ENCODE measurements at places on chromosomes 6 and 20. TPM values are rescaled to one million over a fixed set of nuclear protein-coding genes. Genes with fewer than 3 reads are reported as not detected.
A peak's percentile ranks its signal among the peaks of the same experiment; 100 is the strongest.

Gene TFAP2A
- 2.1 TPM for total RNA-seq

Gene PRL
- total RNA-seq: not detected

Gene TCF15
- total RNA-seq: not detected

Gene MICB
- total RNA-seq: 4.1 TPM

Gene HTR1E
- total RNA-seq: not detected

Gene BPI
- total RNA-seq: not detected

Gene ZBTB12
- 3.7 TPM for total RNA-seq

Gene TNNC2
- not detected for total RNA-seq

Gene STMN3
- 29.2 TPM for total RNA-seq

Gene SEMG1
- total RNA-seq: not detected

Gene TRERF1
- total RNA-seq: 8.6 TPM

Gene XRN2
- 68.2 TPM for total RNA-seq

Gene CLDN20
- total RNA-seq: not detected

Gene TBP
- total RNA-seq: 14.2 TPM

Gene DCDC2
- total RNA-seq: 3.2 TPM

Gene TTK
- total RNA-seq: 3.3 TPM

Gene CCN2
- 1,253 TPM for total RNA-seq

GRCh38 chr6:68876792-68877493 is 241.9 kb downstream of the ADGRB3 start:
- no peak overlapping the region for H3K4me3 ChIP-seq
- no peaks in the 10 kb centered on the region for H3K4me1 ChIP-seq
- H3K27ac ChIP-seq: no peak overlapping the region
- no peaks in the 10 kb centered on the region for H3K27me3 ChIP-seq

DNA sequence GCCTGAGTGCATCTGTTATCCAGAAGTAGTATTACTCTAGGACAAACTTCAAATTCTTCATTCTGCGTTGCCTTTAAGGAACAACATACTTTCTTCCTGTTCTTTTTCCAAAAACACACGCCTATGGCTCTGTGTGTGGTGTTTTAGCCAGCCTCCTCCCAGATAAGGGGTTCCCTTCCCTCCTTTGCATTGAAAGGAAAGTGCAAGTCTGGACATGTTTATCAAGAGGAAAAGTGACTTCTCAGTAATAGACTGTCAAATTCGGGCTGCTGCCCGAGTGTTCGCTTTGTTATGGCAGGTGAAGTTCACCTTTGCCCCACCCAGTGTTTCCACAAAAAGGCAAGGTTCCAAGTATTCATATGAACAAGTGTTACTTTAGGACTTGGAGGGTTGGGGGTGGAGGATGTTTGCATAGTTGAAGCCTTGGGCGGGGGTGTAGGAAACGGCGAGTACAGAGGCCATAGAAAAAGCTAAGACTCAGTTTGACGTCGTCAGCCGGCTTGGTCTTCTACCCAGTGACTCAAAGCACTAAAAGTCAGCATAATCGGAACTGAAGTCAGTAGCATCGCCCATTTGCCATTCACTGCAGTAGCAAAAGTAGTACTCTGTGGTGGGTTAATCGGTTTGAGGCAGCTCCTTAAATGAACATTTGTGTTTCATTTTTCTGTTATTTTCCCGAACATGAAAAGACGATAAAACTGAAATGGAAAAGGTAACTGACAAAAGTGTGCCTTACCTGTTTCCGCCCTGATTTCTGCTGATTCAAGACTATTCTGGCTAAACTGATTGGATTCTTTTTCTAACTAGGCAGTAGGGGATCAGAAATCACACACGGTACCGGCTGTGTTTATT is 12.5 kb downstream of the PRDM1 start:
- peak overlapping the region; percentile 64 for H3K27ac ChIP-seq
- DNase-seq: peak; percentile 72
- peaks cover 18% of the 10 kb centered on the region for H3K4me1 ChIP-seq
- peak overlapping the region; percentile 51 for H3K4me3 ChIP-seq
- H3K36me3 ChIP-seq: peaks cover 5% of the 10 kb centered on the region
- H3K27me3 ChIP-seq: no peaks in the 10 kb centered on the region

DNA sequence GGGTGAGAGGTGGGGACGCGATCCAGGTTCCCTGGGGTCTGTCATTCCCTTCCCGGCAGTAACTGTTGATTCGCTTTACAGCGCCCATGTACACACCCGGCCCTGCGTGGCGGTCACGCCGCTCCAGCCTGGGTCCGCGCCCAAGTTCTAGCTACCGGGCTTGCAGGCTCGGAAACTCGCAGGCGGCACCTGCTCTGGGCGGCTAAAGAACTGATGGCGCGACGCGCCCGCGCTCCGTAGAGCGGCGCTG is 1.4 kb upstream of the POU3F2 start:
- peak overlapping the region; percentile 70 for H3K27ac ChIP-seq
- peak overlapping the region; percentile 64 for H3K4me3 ChIP-seq
- no peaks in the 10 kb centered on the region for H3K36me3 ChIP-seq
- peaks cover 30% of the 10 kb centered on the region for H3K4me1 ChIP-seq
- peaks cover 68% of the 10 kb centered on the region for H3K27me3 ChIP-seq

DNA sequence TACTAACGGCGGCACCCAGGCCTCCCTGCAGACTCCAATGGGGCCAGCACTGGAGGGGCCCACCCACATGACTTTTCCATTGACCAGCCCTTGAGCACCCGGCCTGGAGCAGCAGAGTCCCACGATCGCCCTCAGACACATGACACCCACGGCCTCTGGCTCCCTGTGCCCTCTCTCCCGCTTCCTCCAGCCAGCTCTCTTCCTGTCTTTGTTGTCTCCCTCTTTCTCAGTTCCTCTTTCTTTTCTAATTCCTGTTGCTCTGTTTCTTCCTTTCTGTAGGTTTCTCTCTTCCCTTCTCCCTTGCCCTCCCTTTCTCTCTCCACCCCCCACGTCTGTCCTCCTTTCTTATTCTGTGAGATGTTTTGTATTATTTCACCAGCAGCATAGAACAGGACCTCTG is 26.1 kb upstream of the FANCE start:
- H3K4me1 ChIP-seq: peaks cover 47% of the 10 kb centered on the region
- H3K4me3 ChIP-seq: no peak overlapping the region
- H3K27ac ChIP-seq: peak overlapping the region; percentile 83

DNA sequence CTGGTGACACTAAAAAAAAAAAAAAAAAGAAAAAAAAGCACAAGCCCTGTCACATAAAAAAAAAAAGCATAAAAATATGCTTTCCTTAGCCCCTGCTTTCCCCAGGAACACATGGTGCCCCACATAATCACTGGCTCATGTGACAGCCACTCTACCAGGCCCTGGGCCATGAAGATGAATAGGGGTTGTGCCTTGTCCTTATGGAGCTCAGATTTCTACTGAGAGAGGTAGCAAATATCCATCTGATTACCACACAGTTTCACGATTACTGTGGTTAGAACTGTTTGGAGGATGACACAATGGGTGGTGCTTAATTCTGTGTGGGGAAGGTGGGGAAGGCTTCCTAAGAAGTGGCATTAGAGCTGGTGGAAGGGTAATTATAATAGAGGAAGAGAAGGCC is 9.3 kb downstream of the RAET1E start:
- no peak overlapping the region for H3K4me3 ChIP-seq
- H3K27me3 ChIP-seq: no peaks in the 10 kb centered on the region
- peak; percentile 32 for DNase-seq
- H3K27ac ChIP-seq: no peak overlapping the region

DNA sequence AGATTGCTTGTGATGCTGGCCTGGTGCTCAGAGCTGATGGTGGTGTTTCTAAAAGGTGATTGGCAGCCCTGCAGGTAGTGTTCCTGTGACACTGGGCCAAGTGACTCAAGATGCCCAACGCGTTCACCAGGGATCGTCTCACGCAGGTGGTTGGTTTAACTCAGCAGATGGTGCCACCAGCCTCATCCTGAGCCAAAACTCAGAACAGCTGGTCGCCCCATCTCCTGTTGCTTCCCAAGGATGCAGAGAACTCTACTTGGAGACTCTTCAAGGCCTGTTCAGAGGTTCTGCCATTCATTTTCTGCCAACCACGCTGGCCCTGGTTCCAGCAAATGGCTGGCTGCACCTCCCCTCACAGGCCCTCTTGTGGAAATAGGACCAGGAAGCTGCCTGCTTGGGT is 394.4 kb downstream of the CDH26 start:
- H3K4me3 ChIP-seq: no peak overlapping the region
- no peak for DNase-seq
- no peaks in the 10 kb centered on the region for H3K27me3 ChIP-seq
- H3K36me3 ChIP-seq: no peaks in the 10 kb centered on the region
- no peaks in the 10 kb centered on the region for H3K4me1 ChIP-seq

GRCh38 chr6:144219056-144219685 is 66.0 kb upstream of the UTRN start:
- H3K27ac ChIP-seq: no peak overlapping the region
- no peak overlapping the region for H3K4me3 ChIP-seq
- H3K36me3 ChIP-seq: no peaks in the 10 kb centered on the region
- no peaks in the 10 kb centered on the region for H3K27me3 ChIP-seq
- H3K4me1 ChIP-seq: peaks cover 5% of the 10 kb centered on the region

GRCh38 chr6:79238919-79239318 is 4.4 kb upstream of the HMGN3 start:
- no peak overlapping the region for H3K27ac ChIP-seq
- H3K4me3 ChIP-seq: no peak overlapping the region
- no peaks in the 10 kb centered on the region for H3K4me1 ChIP-seq
- DNase-seq: no peak
- H3K36me3 ChIP-seq: no peaks in the 10 kb centered on the region
- no peaks in the 10 kb centered on the region for H3K27me3 ChIP-seq

GRCh38 chr6:116370760-116371119 is at the start of gene DSE:
DSE (plus strand) TSS chr6:116370947; CDS start chr6:116399251, 28,304 bp downstream.
- H3K4me1 ChIP-seq: peaks cover 5% of the 10 kb centered on the region
- H3K27me3 ChIP-seq: no peaks in the 10 kb centered on the region
- H3K36me3 ChIP-seq: no peaks in the 10 kb centered on the region
- H3K27ac ChIP-seq: peak within 1 kb of the TSS; percentile 95
- DNase-seq: peak; percentile 78

- H3K4me3 ChIP-seq: no peak overlapping the region
- no peaks in the 10 kb centered on the region for H3K36me3 ChIP-seq
- H3K27me3 ChIP-seq: no peaks in the 10 kb centered on the region
- H3K4me1 ChIP-seq: peaks cover 3% of the 10 kb centered on the region
- H3K27ac ChIP-seq: no peak overlapping the region
These were observed 44.0 kb downstream of the EFCAB8 start for GRCh38 chr20:32902456-32903420.

- no peaks in the 10 kb centered on the region for H3K27me3 ChIP-seq
- DNase-seq: no peak
- no peak overlapping the region for H3K27ac ChIP-seq
- H3K4me3 ChIP-seq: no peak overlapping the region
- H3K4me1 ChIP-seq: no peaks in the 10 kb centered on the region
These were observed 163.7 kb downstream of the DLL1 start for GRCh38 chr6:170127151-170127550.

- H3K27me3 ChIP-seq: no peaks in the 10 kb centered on the region
- H3K4me1 ChIP-seq: no peaks in the 10 kb centered on the region
- H3K36me3 ChIP-seq: no peaks in the 10 kb centered on the region
- no peak overlapping the region for H3K4me3 ChIP-seq
- DNase-seq: no peak
These were observed 53.7 kb downstream of the SMOC2 start for GRCh38 chr6:168494726-168495125.

- no peaks in the 10 kb centered on the region for H3K36me3 ChIP-seq
- H3K27ac ChIP-seq: peak overlapping the region; percentile 98
- H3K4me1 ChIP-seq: peaks cover 66% of the 10 kb centered on the region
- peak; percentile 61 for DNase-seq
These were observed 12.6 kb downstream of the ADTRP start for GRCh38 chr6:11766043-11766442.

GRCh38 chr6:128580224-128581110 is 60.1 kb upstream of the PTPRK start:
- DNase-seq: no peak
- H3K4me3 ChIP-seq: no peak overlapping the region

DNA sequence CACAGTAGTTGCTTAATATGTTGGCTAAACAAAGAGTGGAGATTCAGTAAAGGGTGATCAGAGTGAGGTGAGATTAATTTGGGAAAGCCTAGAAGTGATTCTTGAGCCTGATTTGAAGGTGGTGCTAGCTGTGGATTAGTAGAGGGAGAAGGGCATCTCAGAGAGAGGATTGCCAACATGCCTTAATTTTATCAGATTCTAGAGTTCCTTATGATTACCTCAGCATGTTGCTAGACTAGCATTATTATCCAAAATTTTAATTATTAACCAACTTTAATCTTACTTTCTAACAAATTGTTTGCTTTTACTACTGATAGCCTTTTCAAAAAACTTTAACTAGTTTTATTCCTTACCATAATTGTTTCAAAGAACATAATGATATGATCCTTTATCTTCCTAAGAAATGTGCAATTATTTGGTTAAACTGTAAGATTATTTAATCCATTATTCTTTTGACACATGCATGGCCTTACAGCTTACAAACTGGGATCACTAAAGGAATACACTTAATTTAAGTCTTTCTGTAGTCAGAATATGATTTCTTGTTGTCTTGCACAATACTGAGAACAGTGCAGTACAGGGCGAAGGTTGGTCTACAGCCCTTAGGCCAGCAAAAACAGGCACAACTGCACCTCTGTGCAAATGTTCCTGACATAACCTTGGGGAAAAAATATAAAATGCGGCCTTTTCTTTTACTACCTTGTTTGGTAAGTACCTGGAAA is 88.9 kb downstream of the SLC16A10 start:
- no peaks in the 10 kb centered on the region for H3K36me3 ChIP-seq
- no peaks in the 10 kb centered on the region for H3K27me3 ChIP-seq
- no peaks in the 10 kb centered on the region for H3K4me1 ChIP-seq

GRCh38 chr20:22789676-22790075 is 205.3 kb upstream of the FOXA2 start:
- H3K27me3 ChIP-seq: no peaks in the 10 kb centered on the region
- DNase-seq: no peak
- H3K27ac ChIP-seq: no peak overlapping the region
- no peaks in the 10 kb centered on the region for H3K4me1 ChIP-seq
- no peak overlapping the region for H3K4me3 ChIP-seq

- H3K27me3 ChIP-seq: no peaks in the 10 kb centered on the region
- H3K4me1 ChIP-seq: no peaks in the 10 kb centered on the region
These were observed 77.4 kb upstream of the MTHFD1L start for GRCh38 chr6:150788089-150788488.

Data from astrocyte (in vitro differentiated cells and primary cell).